ENCODE measurements at places on chromosomes 6 and 20. TPM values are rescaled to one million over a fixed set of nuclear protein-coding genes. Genes with fewer than 3 reads are reported as not detected.

GRCh38 chr6:150251566-150252186 lies 108.8 kb downstream of the PPP1R14C start:
- no peaks in the 10 kb centered on the region for H3K27me3 ChIP-seq
- no peaks in the 10 kb centered on the region for H3K4me1 ChIP-seq
- no peak overlapping the region for H3K27ac ChIP-seq
- no peak for DNase-seq
- H3K36me3 ChIP-seq: no peaks in the 10 kb centered on the region

DNA sequence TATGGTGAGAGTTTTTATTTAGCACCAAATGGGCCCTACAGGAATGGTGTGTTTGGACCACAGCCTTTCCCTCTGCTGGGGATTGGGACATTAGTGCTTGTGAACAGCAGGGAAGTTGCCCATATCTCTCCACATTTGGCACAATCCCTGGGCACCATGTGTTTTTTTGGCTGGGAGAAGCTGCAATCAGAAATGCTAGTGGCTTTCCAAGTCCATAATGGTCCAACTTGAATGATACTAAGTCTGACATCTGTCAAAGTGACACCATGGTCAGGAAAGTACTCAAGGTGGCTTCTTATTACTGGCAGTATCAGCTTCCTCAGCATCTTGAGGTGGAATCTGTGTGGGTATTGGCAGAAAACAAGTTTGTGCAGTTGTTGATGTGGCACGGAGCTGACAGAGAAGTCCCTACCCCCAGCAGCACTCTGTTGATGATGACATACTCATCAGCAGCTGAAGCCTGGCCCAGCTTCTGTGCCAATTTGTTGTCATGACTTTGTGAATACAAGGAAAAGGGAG lies 53.0 kb downstream of the SASH1 start:
- peaks cover 10% of the 10 kb centered on the region for H3K4me1 ChIP-seq
- no peaks in the 10 kb centered on the region for H3K36me3 ChIP-seq
- no peaks in the 10 kb centered on the region for H3K27me3 ChIP-seq
- no peak overlapping the region for H3K4me3 ChIP-seq

DNA sequence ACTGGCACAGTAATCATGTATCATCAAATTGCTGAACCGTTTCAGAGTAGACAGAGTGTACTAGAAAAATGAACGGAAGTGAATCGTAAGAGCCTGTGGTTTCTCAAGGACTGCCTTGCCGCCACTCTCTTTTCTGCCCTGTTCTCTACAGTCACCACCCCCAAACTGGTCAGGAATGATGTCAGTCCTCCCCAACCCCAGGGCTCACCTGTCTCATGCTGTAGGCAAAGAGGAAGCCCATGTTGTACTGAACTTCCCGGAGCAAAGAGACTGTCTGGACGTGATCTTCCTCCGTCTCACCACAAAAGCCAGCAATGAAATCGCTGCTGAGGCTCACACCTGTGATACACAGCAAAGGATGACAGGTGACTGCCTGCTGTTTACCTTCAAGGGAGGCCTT lies 31.0 kb downstream of the CDK5RAP1 start:
- H3K36me3 ChIP-seq: peaks cover 64% of the 10 kb centered on the region
- H3K27ac ChIP-seq: no peak overlapping the region
- no peak for DNase-seq
- H3K4me1 ChIP-seq: peaks cover 6% of the 10 kb centered on the region
- H3K4me3 ChIP-seq: no peak overlapping the region
- H3K27me3 ChIP-seq: no peaks in the 10 kb centered on the region

The ADGRF4 gene
- not detected for polyA plus RNA-seq

DNA sequence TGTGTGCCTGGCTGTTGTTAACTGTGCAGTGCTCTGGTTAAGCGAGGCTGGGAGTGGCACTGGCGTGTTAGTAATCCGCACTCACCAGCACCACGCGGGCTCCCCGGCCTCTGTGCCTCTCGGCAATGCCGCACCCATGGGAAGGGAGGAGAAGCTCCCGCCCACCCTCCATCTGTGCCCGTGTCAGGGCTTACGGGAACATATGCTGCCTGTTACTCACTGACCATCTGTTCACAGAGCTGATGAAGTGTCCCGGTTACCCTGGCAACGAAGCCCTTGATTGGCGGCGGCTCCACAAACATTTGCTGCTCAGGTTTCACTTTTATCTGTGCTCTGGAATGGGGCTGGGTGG lies 114.7 kb downstream of the PSMB1 start:
- H3K4me1 ChIP-seq: peaks cover 3% of the 10 kb centered on the region
- H3K4me3 ChIP-seq: no peak overlapping the region
- DNase-seq: peak; percentile 40
- H3K27me3 ChIP-seq: peaks cover 7% of the 10 kb centered on the region
- no peak overlapping the region for H3K27ac ChIP-seq

GRCh38 chr6:1762203-1762602 lies 152.5 kb downstream of the FOXC1 start:
- no peak for DNase-seq
- no peaks in the 10 kb centered on the region for H3K27me3 ChIP-seq
- no peaks in the 10 kb centered on the region for H3K36me3 ChIP-seq
- H3K4me1 ChIP-seq: peaks cover 2% of the 10 kb centered on the region

The IPCEF1 gene
- 29.7 TPM for polyA plus RNA-seq

DNA sequence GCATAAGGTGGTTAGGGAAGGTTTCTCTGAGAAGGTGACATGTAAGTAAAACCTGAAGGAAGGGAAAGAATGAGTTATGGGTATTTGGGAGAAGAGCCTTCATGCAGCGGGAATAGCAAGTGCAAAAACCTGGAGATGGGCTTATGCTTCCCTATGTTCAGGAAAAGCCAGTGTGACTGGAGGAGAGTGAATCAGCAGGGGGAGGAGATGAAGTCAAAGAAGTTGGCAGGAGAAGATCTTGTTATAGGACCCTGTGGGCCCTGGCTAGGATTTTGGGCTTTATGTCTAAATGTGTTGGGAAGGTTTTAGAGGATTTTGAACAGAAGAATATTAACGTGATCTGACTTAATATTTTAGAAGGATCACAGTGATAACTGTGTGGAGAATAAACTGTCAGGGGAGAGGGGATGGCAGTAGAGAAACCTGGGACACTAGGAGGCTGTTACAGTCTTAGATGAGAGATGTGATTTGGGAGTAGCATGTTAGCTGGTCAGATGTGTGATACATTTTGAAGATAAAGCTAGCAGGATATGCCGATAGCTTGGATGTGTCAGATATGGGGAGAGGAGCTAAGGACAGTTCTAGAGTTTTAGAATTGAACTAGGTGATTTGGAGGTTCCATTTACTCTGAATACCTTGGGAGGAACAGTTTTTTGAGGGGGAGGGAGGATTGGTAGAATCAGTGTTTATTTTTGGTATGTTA lies 41.0 kb downstream of the PHF3 start:
- no peaks in the 10 kb centered on the region for H3K4me1 ChIP-seq
- no peak overlapping the region for H3K4me3 ChIP-seq
- no peak for DNase-seq
- H3K27ac ChIP-seq: no peak overlapping the region
- H3K36me3 ChIP-seq: no peaks in the 10 kb centered on the region

The FAM217B gene
- polyA plus RNA-seq: 1.8 TPM

GRCh38 chr6:119966484-119966883 lies 616.9 kb upstream of the MAN1A1 start:
- H3K4me1 ChIP-seq: no peaks in the 10 kb centered on the region
- no peaks in the 10 kb centered on the region for H3K36me3 ChIP-seq
- DNase-seq: no peak
- no peaks in the 10 kb centered on the region for H3K27me3 ChIP-seq
- H3K27ac ChIP-seq: no peak overlapping the region
- no peak overlapping the region for H3K4me3 ChIP-seq

GRCh38 chr20:41587523-41587922 lies 30.7 kb downstream of the CHD6 start:
- DNase-seq: no peak
- no peak overlapping the region for H3K27ac ChIP-seq
- no peaks in the 10 kb centered on the region for H3K27me3 ChIP-seq
- no peaks in the 10 kb centered on the region for H3K36me3 ChIP-seq
- peaks cover 3% of the 10 kb centered on the region for H3K4me1 ChIP-seq
- H3K4me3 ChIP-seq: no peak overlapping the region

DNA sequence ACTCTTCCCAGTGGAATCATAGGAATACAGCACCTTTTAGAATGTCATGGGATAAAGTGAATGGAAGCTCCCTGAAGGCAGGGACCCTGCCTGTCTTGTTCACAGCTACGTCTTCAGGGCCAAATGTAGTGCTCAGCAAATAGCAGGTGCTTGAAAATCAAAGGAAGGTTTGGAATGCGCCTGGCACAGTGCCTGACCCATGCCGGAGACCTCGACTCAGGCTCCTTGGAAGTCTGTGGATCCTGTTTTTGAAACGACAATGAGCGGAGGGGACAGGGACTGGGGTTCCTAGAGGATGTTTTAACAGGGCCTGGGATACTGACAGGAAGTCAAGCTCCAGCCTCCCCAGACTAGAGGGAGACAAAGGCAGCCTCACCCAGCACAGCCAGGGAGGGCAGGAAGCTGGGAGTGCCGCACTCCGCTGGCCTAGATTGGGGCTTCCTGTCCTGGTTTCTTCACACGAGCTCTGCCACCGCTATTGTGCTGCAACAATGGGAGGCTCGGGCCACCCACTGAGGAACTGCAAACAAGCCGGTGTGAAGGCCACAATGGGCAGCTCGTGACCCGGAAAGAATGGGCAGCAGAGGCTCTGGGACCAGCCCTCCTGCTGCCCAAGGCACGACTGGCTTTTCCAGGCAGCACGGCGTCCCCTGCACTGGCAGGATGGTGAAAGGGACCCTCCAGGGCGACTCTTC lies 76.7 kb downstream of the PREX1 start:
- H3K4me3 ChIP-seq: peak overlapping the region; percentile 36
- peak; percentile 92 for DNase-seq
- H3K4me1 ChIP-seq: peaks cover 76% of the 10 kb centered on the region

The SYNJ2 gene
- 1.6 TPM for polyA plus RNA-seq

The SLC22A1 gene
- polyA plus RNA-seq: not detected

DNA sequence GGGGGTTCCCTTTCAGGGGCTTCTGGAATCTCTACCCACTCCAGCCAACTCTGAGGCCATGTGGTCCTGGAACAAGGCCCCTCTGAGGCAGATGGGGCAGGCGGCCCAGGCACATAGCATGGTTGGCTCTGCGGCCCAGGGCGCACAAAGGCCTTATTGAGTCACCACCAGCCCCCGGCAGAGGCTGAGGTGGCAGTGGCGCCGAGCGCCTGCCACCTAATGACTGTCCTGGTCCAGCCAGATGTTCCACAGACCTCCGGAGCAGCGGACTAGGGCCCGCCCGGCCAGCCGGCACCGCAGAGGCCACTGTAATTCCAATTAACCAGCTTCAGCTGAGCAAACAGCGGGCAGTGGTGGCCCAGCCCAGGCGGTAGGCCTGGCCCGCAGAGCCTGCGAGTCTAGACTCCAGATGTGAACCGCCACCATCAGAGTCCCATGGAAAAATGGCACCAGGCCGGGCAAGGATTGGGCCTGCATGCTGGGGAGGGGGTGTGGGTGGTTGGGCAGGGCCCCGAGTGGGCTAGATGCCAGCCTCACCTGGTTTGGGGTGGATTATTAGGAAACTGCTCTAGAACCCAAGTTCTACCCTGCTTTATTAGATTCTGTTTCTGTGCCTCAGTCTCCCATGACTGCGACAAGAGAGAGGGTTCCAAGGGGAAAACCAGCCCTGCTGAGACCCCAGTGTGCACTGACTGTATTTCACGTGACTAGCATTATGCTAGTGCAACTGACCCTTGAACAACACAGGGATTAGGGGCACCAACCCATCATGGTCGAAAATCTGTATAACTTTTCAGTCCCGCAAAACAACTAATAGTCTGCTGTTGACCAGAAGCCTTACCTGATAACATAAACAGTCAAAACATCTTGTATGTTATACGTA lies 34.1 kb upstream of the ID1 start:
- peaks cover 44% of the 10 kb centered on the region for H3K36me3 ChIP-seq
- DNase-seq: no peak
- no peak overlapping the region for H3K4me3 ChIP-seq
- no peaks in the 10 kb centered on the region for H3K27me3 ChIP-seq
- no peak overlapping the region for H3K27ac ChIP-seq

The KCNG1 gene
- polyA plus RNA-seq: 0.04 TPM

The EBF4 gene
- 0.12 TPM for polyA plus RNA-seq

DNA sequence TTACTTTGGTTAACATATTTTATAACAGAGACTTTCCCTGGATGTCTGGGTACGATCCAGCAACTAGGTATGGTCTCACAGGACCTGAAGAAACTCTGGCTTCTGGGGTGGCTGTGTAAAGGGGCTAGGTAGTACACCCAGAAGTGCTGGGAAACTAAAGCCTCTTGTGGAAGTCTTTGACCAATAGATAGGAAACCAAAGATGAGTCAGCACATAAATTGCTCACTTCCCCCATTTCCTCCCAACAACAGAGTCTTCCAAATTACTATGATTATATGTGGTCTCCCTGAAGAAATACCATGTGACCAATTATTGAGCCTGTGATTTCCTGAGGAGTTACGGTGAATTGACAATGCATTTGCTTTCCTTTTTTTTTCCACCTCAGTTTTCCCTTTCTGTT lies 26.8 kb upstream of the TBX18 start:
- H3K27me3 ChIP-seq: no peaks in the 10 kb centered on the region
- H3K4me3 ChIP-seq: no peak overlapping the region
- H3K36me3 ChIP-seq: no peaks in the 10 kb centered on the region
- no peak overlapping the region for H3K27ac ChIP-seq

DNA sequence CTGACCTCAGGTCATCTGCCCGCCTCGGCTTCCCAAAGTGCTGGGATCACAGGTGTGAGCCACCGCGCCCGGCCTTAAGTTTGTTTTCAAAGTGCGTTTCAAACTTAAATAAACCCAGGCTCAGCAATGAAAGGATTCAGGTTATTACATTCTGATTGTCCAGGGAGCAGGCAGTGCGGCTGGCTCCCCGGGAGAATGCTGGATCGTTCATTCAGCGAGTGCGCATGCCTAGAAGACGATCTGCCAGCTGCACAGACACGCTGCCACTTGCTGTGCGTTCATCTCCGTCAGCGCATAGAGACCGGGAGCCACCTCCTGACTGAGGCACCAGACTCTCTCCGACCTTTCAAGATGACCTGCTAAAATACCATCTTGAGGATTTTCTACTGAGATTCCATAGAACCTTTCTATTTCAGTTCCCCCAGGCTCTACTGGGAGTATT lies 163.9 kb upstream of the ZNF217 start:
- H3K27ac ChIP-seq: no peak overlapping the region
- peaks cover 16% of the 10 kb centered on the region for H3K4me1 ChIP-seq
- DNase-seq: no peak
- H3K27me3 ChIP-seq: no peaks in the 10 kb centered on the region

DNA sequence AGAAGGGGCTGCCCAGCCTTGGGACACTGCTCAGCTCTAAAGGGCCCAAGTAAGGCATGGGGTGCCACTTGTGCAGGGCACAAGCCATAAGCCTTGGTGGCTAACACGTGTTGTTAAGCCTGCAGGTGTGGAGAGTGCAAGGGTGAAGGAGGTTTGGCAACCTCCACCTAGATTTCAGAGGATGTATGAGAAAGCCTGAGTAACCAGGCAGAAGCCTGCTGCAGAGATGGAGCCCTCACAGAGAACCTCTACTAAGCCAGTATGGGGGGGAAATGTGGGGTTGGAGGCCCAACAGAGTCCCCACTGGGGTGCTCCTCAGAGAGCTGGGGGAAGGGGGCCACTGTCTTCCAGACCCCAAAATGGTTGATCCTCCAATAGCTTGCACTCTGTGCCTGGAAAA lies 32.6 kb downstream of the SERINC1 start:
- no peak overlapping the region for H3K4me3 ChIP-seq
- no peaks in the 10 kb centered on the region for H3K27me3 ChIP-seq
- H3K36me3 ChIP-seq: peaks cover 59% of the 10 kb centered on the region
- H3K4me1 ChIP-seq: no peaks in the 10 kb centered on the region
- H3K27ac ChIP-seq: no peak overlapping the region

GRCh38 chr20:904039-904545 lies 12.0 kb downstream of the ANGPT4 start:
- H3K27ac ChIP-seq: no peak overlapping the region
- H3K36me3 ChIP-seq: no peaks in the 10 kb centered on the region
- DNase-seq: no peak
- no peaks in the 10 kb centered on the region for H3K27me3 ChIP-seq
- no peak overlapping the region for H3K4me3 ChIP-seq

Data from CD14-positive monocyte (primary cell).